M059J (cell line): ENCODE measurements at places on chromosomes 5 and 9. TPM values are rescaled to one million over a fixed set of nuclear protein-coding genes. Genes with fewer than 3 reads are reported as not detected.

DNA sequence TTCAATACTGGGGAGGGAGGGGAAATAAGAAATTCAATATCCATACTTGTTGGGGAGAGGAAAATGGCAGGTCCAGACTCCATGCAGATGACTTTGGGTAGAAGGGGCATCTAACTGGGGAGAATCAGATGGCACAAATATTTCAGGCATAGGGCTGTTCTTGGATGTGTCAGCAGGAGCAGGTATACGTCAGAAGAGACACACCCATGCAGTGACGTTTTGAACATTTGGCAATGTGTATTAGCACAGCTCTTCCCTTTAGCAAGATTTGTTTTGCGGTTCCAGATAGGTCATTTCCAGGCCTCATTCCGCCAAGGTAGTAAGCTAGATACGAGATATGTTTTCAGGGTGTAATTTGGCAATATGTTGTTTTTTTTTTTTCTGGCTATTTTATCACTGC lies 187.2 kb upstream of the CDH10 start:
- peak; percentile 32 for DNase-seq

DNA sequence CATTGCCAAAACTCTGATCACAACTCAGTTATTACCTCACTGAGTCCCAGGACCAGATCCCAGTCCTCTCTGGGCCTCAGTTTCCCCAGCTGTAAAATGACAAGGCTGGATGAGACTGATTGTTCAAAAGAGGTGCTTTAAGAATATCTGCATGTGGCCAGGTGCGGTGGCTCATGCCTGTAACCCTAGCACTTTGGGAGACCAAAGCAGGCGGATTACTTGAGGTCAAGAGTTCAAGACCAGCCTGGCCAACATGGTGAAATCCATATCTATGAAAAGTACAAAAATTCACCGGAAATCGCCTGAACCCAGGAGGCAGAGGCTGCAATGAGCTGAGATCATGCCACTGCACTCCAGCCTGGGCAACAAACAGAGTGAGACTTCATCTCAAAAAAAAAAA lies 8.3 kb downstream of the ATOX1 start:
- DNase-seq: no peak

GRCh38 chr9:78132701-78133058 lies 101.1 kb upstream of the GNAQ start:
- DNase-seq: peak; percentile 18

DNA sequence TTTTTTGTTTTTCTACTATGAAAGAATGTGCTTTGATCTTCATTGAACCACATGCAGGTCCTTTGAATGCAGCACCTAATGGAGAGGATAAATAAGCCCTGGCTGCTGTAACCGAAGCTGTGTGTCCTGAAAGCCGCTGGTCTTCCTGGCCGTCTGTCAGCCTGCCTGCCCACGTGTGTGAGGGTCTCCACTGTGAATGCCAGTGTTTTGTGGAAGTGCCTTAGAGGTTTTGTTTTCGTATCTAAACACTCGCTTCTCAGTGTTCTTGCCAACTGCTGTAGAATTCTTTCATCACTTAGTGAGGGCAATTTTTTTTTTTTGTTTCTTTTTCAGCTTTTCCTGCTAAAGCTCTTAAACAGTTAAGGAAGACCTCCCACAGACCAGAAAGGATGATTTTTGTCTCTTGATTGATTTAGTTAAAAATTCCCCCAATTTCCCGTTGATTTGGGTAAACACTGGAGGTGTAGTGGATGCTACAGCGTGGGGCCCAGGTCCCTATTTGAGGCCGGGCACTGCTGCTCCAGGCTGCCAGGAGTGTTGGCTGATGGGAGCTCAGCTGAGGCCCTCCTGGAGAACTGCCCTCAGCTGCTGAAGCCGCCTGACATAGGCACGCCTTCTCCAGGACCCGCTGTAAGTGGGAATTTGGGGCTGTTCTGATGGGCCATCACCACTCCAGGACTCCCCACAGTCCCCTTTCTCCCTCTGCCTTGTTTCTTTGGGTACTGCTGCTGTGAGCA lies 29.2 kb upstream of the PTCH1 start:
- no peak for DNase-seq

GRCh38 chr5:66881480-66882161 lies 285.4 kb downstream of the MAST4 start:
- DNase-seq: no peak

DNA sequence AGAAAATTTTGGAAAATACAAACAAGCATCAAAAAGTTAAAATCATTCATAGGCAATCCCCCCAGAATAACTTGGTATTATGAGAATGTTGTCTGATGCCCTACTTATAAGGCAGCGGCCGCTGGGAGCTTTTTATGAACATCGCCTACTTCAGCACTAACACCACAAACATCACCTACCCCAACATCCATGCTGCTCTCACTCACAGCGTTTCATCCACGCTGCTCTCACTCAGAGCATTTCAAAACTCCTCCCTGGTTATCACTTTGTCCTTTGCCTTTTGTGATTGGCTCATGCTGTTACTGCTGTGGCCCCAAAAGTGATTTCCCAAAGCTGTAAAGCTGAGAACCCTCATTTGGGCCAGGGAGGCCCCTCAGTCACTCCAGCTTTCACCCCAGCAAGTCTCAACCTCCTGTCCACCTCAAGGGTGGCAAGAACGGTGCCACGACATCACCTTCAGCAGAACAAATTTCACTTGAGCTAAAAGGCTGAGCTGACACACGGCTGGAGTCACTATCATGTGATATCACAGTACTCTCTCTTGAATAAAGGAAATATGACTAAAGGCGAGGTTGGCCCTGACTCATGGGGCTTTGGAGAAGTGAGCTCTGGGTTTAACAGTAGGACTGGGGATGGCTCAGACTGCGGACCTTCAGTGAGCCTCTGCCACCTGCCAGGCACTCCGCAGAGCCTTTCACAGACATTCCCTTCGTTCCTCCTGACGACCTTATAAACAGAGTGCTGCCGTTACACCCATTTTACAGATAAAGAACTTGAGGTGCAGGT lies 25.2 kb downstream of the SHC3 start:
- peak; percentile 95 for DNase-seq

- DNase-seq: peak; percentile 86
Observed at GRCh38 chr9:126763130-126763764, 41.6 kb upstream of the ZBTB43 start.

GRCh38 chr5:72438141-72438540 lies 69.1 kb downstream of the ZNF366 start:
- peak; percentile 63 for DNase-seq

GRCh38 chr9:119959846-119960545 lies 590.8 kb upstream of the BRINP1 start:
- peak; percentile 84 for DNase-seq

DNA sequence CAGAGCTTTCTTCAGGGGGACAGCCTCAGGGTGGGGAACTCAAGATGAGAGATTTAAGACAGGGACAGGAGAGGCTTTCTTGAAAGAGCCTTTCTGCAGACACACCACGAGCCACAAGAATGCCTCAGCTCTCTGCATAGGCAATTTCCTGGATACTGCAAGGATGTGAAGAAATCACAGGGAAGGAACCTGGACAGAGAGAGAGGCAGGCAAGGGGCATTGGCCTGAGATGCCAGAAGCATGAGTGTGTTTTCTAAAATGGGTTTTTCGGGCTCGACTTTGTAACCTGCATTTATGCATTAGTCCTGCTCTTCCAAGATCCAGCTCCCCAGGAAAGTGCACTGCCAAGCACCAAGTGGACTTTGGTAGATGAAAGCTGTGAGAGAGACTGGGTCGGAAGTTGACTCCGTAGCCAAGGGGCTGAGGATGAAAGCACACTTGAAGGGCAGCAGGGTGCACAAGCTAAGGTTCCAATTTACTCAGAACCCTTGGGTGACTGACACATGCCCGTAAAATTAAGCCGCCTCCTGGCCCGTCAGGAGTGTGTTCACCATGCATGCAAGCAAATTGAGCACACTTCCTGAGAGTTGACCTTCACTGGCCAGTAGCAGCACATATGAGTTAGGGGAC lies 90.9 kb downstream of the CFAP90 start:
- peak; percentile 22 for DNase-seq

DNA sequence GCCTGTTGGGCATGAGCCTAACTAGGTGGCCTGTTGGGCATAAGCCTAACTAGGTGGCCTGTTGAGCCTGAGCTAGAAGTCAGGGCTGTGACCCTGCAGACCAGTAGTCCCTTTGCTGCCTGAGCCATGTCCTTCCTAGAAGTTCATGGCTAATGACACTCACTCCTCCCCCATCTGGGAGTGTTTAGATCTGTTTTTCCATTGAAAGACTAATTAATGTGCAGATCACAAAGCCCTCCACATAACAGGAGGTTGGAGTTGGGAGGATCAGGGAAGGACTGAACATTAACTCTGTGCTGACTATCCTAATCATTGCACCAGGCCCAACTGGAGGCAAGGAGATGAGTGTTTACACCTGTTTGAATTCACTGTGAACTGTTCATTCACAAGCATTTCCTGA lies 27.6 kb downstream of the SLC25A48 start:
- no peak for DNase-seq

DNA sequence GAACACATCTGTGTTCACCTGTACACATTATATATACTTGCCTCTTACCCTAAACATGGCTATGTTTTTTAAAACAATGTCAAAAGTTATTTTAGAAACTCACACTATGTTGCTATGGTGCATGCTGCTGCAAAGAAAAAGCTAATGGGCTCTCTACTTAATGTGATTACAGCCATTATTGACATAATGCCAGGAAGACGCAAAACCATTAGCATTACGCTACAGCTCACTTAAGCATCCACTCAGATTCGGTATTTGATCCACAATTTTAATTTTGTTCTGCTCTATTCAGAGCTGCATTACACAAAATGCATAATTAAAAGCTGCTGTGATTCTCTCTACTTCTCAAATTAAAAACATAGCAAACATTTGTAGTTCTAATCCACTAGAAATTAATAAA lies 395.2 kb downstream of the BNC2 start:
- no peak for DNase-seq

- DNase-seq: no peak
Observed at GRCh38 chr5:122690266-122690665, 84.6 kb upstream of the SNX2 start.

SPATA31E1 gene
- total RNA-seq: not detected in 2 replicates

PPIP5K2 gene
- 22.4 and 23.4 TPM in 2 replicates for total RNA-seq

LVRN gene
- 0.34 TPM in 1 of 2 replicates, not detected in the other for total RNA-seq

SVEP1 gene
- total RNA-seq: 1.2 and 1.5 TPM in 2 replicates

SHC3 gene
- 1.2 and 3.2 TPM in 2 replicates for total RNA-seq

SPATA31A3 gene
- not detected in 2 replicates for total RNA-seq
